ENCODE measurements at places on chromosomes 6 and 20. TPM values are rescaled to one million over a fixed set of nuclear protein-coding genes. Genes with fewer than 3 reads are reported as not detected.

Gene ID4
- 29.3 TPM for total RNA-seq

Gene SOBP
- 3.3 TPM for total RNA-seq

Gene KIAA1755
- not detected for total RNA-seq

Gene DEFB132
- total RNA-seq: not detected

Gene MAPK13
- 2.7 TPM for total RNA-seq

Gene STX11
- 0.30 TPM for total RNA-seq

Gene ETV7
- total RNA-seq: 0.58 TPM

Gene SERPINB6
- total RNA-seq: 37.5 TPM

Gene RAET1G
- not detected for total RNA-seq

Gene SNAP91
- total RNA-seq: 0.62 TPM

DNA sequence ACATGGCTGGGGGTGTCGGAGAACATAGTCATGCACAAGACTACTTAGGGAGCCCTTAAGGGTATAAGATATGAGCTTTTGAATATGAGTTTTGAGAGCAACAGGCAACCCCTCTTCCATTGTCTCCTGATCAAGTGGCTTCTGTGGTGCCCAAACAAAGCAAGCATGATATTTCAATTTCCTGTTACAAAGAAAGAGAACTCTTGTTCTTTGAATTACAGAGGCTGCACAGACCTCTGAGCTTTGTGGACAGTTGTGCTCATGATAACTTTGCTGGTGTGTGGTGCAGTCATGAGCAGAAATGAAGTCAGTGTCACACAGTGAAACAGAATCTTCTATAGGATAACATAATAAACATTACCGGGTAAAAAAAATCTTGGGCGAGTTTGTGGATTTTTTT is 66.8 kb upstream of the THEMIS start:
- DNase-seq: no peak

- no peak for DNase-seq
Measured at GRCh38 chr20:22524393-22525015, 59.9 kb downstream of the FOXA2 start.

DNA sequence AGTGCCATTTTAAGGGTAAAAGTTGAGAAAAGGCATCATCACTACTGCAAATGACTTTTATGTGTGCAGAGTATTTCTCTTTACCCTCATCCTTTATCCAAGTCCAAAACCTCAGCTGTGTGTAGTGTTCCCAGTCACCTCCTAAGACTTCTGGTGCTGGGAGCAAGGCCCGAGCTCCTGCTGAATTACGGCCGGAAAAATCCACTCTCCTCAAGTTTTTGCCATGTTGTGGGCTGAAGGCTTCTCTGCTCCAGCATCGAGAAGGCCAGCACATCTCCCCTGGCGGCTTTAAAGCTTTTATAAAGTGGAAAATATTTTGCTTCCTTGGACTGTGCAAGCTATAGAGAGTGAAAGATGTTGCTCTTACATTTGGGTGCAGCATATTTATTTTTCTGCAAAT is 153.2 kb upstream of the THBS2 start:
- no peak for DNase-seq

- DNase-seq: no peak
Measured at GRCh38 chr6:33746651-33747100, at the start of gene IP6K3. TSS of gene IP6K3 (minus strand) at chr6:33746905. CDS start at chr6:33735476, 11,429 bp downstream.

GRCh38 chr6:132391391-132392269 is 9.6 kb downstream of the MOXD1 start:
- no peak for DNase-seq

DNA sequence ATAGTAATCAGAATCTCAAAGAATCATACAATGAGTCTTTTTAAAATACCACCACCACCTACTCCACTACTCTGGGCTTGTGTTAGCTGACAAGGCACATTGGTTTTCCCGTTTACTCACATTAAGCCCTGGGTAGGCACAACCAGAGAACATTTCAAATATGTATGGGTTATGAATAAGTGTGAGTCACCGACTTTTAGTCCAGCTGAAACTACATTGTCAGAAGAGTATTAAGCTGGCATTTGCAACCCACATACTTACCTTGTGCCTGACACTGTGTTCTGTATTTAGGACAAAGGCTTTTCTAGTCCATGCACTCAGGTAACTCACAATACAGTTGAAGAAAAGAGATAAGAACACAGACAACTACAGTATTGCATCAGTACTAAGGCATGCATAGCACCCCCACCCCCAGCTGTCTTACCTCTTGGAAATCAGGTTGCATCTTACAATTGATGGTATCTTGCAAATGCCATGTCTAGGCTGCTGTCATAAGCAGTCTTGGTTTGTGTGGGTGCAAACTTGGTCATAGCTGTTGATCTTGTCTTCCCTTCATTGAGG is 40.3 kb upstream of the AHI1 start:
- no peak for DNase-seq

- peak; percentile 71 for DNase-seq
Measured at GRCh38 chr6:26420688-26421171, 18.7 kb downstream of the BTN3A1 start.

DNA sequence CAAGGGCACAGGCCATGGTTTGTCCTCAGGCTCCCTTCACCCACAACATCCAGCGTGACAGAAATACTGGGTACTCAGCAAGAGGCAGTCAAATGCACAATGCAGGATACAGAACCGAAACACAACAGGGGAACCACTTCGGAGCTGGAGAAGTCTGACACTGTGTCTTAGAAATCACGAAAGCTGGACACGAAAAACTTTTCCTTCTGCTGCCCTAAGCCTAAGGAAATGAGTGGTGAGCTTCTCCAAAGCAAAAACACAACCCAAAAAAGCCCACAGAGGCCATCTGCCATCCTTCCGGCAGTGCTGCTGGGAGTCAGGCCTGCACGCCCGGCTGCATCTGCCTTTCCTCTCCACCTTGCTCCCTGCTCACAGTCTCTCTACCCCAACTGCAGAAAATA is 106.3 kb downstream of the SLC23A2 start:
- no peak for DNase-seq

GRCh38 chr20:53980031-53980465 is 90.3 kb downstream of the BCAS1 start:
- no peak for DNase-seq

GRCh38 chr20:44736170-44737021 is 9.3 kb upstream of the KCNK15 start:
- DNase-seq: peak; percentile 95

DNA sequence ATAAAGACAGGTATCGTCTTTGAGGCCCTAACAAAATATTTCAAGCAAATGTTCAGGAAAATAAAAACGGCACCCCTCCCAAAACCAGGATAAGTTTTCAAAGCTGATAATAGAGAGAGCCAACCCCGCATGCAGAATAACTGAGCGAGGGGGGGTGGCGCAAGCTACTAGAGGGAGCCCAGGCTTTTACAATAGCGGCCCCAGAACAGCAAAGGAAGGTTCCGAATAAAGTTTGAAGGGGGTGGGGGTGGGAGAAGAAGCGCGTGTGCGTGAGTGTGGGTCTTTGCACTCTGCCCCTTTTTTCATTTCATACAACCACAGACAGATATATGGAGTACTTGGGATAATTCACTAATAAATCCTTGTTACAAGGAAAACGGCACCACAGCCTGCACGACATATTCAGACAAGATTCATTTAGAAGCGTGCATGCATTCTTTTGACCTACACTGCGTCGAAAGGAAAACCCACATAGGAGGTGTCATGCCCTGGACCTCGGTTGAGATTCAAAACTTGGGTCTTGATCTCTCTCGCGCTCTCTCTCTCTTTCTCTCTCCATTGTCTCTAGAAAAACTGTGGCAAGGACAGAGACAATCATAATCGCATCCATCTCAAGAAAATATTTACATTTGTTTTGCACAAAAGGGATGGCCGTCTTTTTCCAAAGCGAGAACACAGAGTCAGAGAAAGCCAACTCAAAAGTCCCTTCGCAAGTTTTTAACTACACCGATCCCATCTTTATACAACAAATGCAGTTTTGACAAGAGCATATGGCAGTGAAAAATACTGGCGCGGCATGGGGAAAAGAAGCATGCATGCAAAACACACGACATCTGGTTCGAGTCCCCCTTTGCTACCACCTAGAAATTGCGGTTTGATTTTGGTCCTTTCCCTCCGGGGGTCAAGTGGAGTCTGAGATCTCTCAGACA is 1.6 kb downstream of the OLIG3 start:
- DNase-seq: no peak

- DNase-seq: peak; percentile 36
Measured at GRCh38 chr6:128511506-128511905, 8.9 kb downstream of the PTPRK start.

DNA sequence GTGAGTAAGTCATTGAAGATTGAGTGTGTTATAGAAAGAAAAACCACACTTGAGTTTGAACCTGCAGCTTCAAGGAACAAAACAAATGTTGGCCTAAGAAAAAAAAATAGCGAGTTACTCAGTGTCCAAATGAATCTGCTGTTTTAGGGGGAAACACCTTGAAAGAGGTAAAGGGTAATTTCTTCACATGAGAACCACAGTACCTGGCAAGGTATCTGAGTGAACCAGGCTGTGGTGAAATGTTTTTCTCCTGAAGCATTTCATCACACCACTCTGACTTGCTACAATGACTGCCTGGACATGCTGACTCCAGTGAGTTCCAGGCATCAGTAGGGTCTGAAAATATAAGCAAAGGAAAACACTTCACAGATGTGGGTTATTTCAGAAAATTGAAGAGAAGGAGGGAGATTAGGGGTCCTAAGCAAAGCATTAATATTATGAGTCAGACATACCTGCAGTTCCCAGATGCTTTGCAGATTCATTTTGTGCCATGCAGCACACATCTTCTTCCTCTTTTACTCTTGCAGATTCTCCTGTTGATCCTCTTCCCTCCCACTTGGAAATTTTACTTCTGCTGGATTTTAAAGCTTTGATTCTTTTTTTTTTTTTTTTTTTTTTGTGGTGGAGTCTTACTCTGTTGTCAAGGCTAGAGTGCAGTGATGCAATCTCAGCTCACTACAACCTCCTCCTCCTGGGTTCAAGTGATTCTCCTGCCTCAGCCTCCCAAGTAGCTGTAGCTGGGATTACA is 206.2 kb upstream of the SGK1 start:
- DNase-seq: no peak

DNA sequence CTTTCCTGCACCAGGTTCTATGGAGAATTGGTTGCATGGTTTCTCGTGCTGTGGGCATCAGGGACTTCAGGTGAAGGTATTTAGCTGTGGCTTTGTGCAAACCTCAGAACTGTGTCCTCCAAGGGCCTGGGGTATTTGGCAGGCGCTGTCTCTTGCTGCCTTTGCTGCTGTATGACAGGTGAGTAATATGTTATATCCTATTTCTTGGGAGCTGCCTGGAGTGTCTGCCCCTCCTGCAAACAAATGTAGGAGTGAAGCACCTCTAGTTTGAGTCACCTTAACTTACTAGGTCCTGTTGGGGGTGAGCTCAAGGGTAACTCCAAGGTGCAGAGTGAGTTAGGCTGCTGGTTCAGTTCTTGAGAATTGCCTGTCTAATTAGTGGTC is 177.7 kb upstream of the RNF24 start:
- no peak for DNase-seq

DNA sequence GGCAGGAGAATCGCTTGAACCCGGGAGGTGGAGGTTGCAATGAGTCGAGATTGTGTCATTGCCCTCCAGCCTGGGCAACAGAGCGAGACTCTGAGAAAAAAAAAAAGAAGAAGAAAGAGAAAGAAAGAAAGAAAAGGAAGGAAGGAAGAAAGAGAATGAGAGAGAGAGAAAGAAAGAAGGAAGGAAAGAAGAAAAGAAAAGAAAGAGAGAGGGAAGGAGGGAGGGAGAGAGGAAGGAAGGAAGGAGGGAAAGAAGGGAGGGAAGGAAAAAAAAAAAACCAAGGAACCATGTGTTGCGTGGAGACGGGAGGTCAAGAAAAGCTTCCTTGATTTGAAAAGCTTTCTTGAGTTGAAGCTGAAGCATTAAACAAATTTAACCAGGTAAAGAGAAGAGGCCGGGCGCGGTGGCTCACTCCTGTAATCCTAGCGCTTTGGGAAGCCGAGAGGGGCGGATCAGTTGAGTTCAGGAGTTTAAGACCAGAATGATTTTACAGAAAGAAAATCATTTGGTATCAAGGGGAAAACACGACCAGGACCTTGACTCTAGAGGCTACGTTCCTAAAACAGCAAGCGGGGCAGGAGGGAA is 90.5 kb upstream of the PRSS16 start:
- no peak for DNase-seq

GRCh38 chr6:105452924-105453756 is 50.3 kb upstream of the PREP start:
- peak; percentile 38 for DNase-seq

DNA sequence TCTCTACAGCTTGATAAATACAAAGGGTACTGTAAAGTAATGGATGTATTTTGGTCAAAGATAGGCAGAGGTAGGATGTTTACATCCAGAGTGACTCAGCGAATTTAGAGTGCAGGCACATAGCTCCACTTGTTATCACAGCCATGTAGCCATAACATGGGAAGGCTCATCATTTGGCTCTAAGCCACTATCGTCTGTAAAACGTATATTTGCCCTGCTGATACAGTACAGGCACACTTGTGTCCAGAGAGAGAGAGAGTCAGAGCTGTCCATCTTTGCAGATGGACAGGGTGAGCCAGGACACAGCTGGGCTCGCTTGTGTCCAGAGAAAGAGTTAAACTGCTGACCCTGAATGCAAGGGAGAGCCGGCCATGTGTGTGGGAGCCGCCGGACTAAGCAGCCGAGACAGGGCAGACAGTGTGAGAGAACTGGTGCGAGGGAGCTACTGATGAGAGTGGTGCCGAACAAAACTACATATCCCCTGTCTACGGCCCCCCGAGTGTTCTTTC is 619.0 kb downstream of the DOK5 start:
- DNase-seq: no peak

- DNase-seq: no peak
Measured at GRCh38 chr6:30914854-30915590, 984 bp downstream of the VARS2 start.

DNA sequence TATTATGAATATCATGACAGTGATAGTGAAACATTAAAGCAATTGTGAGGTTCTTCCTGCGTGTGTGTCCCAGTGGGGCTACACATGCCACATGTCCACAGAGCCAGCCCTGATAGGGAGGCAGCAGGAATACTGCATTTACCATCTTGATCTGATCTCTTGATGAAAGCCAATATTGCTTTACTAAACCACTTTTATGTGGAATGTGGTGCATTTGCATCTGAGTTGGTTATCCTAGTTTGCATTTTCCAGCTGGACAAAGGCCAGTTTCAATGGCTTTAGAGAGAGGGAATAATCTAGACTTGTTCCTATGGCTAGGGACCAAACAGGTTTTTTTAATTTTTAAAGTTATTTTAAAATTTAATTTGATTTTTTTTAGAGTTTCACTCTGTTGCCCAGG is 216.3 kb upstream of the FERMT1 start:
- no peak for DNase-seq

GRCh38 chr6:81215092-81215432 is 537.4 kb downstream of the TENT5A start:
- no peak for DNase-seq

Measured in A673 (cell line).